ENCODE measurements at places on chromosomes 3 and 15.

- DNase-seq: no peak
Measured at GRCh38 chr15:95712785-95713184, 617.7 kb upstream of the NR2F2 start.

DNA sequence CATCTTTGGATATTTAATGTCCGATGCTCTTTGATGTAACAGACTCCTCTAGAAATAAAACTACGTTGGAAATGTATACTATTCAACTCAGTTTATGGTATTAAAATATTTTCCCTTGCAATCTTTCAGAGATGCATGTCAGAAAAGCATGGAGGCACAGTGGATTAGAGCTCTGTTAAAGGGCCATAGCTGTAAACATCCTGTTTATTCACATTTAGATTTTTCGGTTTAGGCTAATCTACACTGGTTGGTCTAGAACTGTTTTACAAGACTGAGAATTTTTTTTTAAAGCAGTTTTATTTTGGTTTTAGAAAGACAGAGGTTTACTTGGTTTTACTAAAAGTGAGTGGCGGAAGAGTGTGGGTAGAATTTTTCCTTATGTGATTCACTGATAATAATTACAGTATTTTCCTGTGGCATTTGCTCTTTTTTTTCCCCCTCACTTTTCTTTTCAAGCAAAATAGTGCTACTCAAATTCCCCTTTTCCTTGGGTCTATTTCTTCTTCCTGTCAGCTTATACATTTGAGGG lies 132.1 kb downstream of the IL1RAP start:
- no peak for DNase-seq

DNA sequence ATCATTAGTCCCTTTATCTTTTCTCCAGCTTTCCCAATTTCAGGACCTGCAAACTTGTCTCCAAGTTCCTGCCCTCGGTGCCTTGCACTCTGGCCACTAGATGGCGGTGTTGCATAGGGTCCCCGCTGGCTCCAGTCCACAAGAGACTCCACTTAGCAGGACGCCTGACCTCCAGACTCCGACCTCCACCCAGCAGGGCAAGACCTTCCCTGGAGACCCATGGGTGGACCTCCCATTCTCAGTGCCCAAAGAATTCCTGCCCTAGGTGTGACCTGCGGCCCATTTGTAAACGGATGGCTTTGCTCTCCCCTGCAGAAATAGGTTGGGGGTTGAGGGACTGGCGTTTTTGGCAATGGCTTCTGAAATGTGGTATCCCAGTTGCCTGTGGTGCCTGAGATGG lies 82.6 kb downstream of the LSM3 start:
- peak; percentile 31 for DNase-seq

- DNase-seq: no peak
Measured at GRCh38 chr3:94990952-94991705, 928.3 kb downstream of the NSUN3 start.

GRCh38 chr15:68634531-68634930 lies 55.7 kb downstream of the CORO2B start:
- DNase-seq: no peak

DNA sequence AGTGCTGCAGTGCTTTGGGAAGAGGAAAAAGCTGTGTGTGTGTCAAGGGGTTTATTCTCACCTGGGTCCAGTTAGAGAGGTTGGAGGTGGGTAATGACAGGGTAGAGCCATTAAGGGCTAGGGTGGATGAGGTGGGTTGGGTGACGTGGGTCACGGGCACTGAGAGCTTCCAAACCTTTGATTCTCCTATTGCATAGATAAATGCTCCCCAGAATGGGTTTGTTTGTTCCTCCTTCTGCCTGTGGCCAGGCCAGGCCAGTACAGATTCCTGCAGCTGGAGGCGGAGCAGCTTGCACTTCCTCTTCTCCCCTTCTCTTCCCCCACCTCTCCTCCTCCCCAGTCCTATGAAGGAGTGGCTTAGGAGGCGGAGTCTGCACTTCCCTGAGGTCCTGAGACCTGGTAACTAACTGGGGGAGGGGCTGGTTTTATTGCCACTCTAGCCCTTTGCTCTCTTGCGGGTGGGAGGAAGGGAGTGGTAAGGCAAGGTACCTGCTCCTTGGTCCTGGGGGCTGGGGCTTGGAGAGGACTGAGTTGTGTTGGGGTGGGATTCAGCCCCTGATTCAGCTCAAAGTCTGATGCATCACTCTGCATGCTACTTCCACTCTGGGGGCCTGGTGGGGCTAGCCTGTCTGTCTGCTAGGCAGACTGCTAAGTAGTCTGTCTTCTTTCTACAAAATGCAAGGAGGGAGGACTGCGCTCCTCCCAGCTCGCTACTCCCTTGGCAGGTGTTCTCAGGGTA lies 3.5 kb downstream of the SPINT1 start:
- no peak for DNase-seq

Measured in HS-5 (cell line).